ENCODE measurements at places on chromosomes 13 and 19.

GRCh38 chr13:94309997-94310855, 169.3 kb downstream of the DCT start:
- DNase-seq = no peak

DNA sequence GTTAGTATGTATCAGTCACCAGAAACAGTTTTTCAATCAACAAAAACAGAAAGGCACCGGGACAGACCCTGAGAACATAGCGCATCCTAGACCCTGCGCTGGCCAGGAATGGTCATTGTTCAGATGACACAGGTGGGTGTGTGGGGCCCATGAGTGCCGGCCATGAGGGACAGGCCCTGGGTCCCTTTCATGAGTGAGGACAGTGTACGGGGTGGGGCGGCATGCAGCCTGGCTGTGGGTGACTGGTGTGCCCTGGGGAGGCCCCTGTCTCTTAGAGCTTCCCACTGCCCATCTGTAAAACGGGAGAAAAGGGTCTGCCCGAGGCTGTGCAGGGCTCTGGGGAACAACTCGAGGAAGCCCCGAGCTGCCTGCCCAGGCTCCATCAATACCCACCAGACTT, 25.8 kb downstream of the PBX4 start:
- no peak for DNase-seq

DNA sequence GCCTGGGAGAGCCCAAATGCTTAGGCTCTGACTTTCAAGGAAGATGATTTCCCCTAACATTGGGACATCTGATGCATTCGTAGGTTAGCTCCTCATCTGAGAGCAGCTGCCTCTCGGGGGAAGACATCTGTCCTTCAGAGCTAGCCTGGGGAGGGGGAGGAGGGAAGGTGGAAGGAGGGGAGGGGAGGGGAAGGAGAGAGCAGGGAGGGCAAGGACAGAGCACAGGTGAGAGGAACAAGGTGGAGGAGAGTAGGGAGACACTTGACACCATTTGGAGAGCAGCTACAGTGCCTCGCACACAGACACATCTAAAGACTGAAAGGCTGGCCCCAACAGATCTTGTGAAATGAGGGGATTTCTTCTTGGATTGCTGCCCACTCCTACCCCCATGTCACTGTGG, 103.8 kb downstream of the ZDHHC20 start:
- DNase-seq = no peak

GRCh38 chr19:17337675-17338432, 501 bp downstream of the GTPBP3 start:
- no peak for DNase-seq

GRCh38 chr19:49555600-49556411, 24.6 kb downstream of the NOSIP start:
- peak; percentile 73 for DNase-seq

DNA sequence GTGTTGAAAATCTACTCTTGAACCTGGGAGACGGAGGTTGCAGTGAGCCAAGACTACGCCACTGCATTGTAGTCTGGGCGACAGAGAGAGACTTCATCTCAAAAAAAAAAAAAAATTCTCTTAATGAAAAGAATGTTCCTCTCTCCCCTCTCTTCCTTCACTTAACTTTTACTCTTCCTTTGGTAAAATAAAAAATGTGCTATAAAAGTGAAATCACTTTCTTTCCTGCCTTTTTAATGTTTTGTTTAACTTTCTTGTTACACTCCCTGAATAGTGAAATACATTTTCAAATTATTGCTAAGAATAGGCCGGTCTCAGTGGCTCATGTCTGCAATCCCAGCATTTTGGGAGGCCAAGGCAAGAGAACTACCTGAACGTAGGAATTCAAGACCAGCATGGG, 86.5 kb downstream of the DACH1 start:
- no peak for DNase-seq
